Stimulated activated CD8-positive, alpha-beta memory T cell treated with anti-CD3 and anti-CD28 coated beads, Interleukin-15, amount 100 ng/mL, for 4 hours (primary cell): ENCODE measurements at places on chromosomes 2 and 18.

DNA sequence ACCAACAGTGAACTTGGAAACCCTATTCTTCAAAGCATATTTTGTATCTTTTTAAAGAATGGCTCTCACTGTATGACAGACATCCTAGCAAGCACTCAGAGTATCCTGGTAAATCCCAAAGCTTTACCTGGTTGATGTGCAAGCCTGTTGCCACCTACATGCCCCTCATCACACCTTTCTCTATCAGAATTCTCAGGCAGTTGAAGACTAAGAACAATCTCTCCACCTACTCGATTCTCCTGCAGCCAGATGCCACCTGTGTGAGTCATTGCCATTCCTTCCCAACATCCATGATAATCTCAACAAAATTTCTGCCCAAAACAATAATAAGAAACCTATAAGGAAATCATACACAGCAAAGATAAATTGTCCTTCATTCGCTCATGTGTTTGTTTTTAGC is 659.8 kb downstream of the BCL11A start:
- DNase-seq: no peak

DNA sequence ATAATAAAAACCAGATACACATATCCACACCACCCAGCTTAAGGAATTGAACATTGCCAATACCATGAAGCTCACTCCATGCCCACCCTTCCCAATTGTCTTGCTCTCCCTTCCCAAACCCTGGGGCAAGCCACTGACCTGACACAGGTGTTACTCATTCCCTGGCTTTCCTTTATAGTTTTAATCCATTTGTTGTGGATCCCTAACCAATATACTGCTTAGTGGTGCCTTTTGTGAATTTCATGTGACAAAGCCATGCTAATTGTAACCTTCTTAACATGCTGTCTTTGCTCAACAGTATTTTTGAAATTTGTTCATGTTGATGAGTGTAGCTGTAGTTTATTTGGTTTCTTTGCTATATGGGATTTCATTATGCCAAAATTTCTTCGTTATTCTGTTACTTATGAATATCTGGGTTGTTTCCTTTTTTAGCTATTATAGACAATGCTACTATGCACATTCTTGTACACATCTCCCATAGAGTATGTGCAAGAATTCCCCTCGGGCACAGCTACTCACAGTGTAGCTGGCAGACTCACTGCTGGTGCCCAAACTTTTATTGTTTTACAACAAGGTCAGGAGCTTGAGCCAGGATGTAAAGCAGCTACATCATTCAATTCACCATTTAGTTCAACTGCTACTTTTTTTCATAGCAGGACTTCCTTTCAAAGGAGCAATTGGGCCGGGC is 90.8 kb upstream of the ATL2 start:
- no peak for DNase-seq

- DNase-seq: no peak
Measured at GRCh38 chr2:2892378-2892777, 485.2 kb downstream of the EIPR1 start.

- DNase-seq: no peak
Measured at GRCh38 chr18:5068851-5069250, 128.2 kb downstream of the AKAIN1 start.

DNA sequence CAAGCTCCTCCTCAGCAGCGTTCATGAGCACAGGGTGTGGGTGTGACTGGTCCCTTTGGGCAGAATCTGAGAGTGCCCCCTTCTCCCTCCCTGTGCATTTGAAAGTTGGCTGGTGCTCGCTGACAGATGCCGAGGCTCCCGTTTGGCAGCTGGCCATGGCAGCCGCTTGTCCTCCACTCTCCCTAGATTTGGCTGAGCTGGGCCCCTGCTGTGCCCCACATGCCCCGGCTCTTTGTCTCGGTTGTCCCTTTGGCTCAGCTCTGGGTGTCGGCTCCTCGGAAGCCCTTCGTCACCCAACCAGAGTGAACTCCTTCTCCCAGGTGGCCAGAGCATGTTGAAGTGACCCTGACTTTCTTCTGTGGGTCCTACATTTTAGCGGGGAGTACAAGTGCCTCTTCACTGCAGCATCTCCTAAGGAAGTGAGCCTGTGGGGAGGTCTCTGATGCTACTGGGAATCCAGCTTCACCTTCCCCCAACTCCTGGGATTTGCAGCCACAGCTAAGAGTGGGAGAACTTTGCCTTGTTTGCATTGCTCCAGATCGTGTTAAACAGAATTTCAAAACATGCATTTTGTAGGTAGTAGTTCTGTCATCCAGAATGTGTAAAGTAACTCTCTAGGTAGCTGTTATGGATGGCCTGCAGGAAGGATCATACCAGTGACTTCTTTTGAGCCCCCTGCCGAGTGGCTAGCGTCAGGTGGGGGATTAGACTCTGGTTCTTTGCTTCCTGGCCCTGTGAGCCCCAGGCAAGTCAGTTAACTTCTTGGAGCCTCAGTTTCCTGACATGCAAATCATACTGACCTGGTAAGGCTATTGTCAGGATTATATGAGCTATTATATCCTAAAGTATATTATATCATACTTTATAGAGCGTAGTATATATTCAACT is 24.2 kb downstream of the HPCAL1 start:
- DNase-seq: no peak
